ENCODE measurements at places on chromosomes 7 and 10.
A peak's percentile ranks its signal among the peaks of the same experiment; 100 is the strongest.

GRCh38 chr7:32104766-32105165 lies 34.6 kb upstream of the PDE1C start:
- no peak for DNase-seq

GRCh38 chr7:70693321-70693685 lies 438.6 kb upstream of the GALNT17 start:
- DNase-seq = no peak

DNA sequence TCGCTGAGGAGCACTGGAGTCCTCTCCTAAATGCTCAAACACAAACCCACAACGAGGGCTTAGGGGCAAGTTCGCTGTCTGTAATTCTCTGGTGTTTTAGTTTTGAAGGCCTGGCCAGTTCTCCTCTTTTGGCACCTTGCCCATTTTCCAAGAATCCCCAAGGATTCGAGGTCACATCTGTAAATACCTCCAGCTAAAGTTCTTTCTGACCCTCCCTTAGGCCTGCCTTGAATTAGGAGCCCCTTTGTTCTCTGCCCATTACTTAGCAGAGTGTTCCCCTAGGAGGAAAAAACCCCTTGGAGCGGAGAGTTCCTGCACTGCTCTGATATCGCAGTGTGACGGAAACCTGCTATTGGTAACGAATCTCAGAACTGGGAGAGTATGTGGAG lies 743 bp upstream of the PYROXD2 start:
- DNase-seq = no peak

GRCh38 chr7:107133396-107133795 lies 35.4 kb upstream of the HBP1 start:
- DNase-seq = no peak

DNA sequence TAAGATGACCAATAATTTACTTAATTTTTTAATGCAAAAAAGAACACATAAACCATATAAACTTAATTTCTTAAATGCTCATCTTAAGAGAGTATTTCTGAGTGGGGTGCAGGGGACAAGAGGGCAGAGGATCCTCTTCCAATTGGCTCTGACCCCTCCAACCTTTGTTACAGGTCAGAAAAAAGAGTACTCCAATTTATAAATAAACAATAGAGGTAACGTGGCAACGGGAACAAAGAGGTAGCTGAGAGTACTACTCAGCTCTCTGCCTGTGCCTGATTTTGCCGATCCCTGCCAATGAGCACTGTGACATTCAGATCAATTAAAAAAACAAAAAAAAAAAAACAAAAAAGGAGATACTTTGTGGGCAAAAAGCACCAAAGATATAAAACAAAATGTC lies 307.9 kb downstream of the PARD3 start:
- no peak for DNase-seq

DNA sequence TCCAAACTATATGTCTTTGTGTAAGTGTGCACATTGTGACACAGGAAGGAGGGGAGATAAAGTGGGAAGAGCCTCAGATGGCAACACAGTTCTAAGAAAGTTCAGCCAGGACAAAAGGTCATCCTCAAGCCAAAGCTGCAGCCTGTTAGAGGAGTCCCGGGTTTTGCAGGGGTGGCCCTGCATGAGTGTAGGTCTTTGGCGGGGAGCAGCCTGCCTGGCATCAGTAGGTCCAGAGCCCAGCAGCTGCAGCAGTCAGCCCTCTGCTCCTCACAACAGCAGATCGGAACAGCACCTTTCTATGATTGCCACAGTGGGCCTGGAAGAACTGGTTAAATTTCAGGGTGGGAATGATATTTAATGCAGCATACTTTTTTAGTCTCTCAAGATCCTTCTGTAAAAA lies 13.5 kb upstream of the VDAC2 start:
- no peak for DNase-seq

GRCh38 chr10:75648351-75648750 lies 216.9 kb downstream of the LRMDA start:
- DNase-seq = no peak

DNA sequence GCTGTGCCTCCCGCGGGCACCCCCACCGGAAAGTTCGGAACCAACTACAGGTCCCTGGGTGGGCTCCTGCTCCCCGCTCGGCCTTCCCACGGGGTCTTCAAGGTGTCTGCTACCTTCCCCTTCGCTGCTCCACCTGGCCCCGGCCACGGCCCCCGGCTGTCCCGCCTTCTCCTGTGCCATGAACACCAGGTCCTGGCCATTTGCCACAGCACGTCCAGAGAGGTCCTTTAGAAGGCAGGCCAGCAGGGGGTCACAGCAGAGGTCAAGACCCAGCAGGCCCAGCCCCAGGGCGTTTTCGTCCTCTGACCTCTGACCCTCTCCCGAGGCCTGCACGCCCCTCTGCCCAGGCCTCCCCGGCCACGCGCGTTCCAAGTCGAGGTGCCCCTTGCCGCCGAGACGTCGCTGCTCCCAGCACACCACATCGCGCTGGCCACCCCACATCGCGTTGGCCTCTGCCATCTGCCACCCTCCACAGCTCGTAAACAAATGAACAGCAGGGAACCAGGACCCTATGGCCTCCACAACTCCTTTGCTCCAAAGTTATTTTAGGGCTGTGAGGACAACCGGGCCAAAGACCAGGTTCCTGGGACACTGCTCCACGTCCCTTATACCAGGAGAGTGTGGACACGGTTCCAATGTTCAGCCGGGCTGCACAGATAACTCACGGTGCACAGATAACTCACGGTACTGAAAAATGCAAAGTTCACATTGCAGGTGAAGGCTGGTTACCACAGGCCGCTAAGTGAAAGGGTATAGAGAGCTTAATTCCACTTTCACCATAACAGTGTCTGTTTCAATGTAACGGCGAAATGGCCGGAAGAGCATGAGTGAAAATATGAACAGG lies 74.3 kb downstream of the CFAP46 start:
- no peak for DNase-seq

- DNase-seq = no peak
Measured at GRCh38 chr10:6062101-6062771, at the start of gene IL2RA. IL2RA (minus strand) TSS chr10:6062367; CDS start chr10:6062151, 216 bp downstream.

DNA sequence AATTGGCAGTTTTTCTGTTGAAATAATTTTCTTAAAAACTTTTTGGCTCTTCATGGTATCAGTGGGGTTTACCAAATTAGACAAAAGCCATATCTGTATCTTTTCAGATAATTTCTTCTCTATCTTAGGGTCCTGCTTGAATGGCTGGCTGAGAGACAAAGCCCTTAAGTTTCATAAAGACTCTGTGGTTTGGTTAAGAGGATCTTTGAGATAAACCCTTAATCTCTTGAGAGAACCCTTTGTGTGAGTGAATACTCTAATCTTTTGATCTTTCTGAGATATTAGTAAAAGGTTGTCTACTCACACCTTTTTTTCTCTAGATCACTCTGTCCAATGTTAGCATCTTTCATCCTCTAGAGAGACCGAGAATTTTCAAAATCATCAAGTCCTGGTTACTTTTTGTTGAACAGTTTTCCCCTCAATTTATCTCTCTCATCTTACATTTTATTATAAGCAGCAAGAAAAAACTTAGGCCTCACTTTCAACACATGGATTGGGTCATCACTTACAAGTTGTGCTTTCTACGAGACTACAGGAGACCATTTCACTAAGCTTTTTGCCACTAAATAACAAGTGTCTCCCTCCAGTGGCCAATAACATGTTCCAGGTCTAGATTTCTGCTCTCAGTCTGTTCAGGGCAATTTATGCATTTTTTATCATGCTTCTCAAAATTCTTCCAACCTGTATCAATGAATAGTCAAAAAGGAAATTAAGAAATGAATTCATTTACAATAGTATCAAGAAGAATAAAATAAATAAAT lies 28.4 kb downstream of the DNAJC9 start:
- DNase-seq = no peak

DNA sequence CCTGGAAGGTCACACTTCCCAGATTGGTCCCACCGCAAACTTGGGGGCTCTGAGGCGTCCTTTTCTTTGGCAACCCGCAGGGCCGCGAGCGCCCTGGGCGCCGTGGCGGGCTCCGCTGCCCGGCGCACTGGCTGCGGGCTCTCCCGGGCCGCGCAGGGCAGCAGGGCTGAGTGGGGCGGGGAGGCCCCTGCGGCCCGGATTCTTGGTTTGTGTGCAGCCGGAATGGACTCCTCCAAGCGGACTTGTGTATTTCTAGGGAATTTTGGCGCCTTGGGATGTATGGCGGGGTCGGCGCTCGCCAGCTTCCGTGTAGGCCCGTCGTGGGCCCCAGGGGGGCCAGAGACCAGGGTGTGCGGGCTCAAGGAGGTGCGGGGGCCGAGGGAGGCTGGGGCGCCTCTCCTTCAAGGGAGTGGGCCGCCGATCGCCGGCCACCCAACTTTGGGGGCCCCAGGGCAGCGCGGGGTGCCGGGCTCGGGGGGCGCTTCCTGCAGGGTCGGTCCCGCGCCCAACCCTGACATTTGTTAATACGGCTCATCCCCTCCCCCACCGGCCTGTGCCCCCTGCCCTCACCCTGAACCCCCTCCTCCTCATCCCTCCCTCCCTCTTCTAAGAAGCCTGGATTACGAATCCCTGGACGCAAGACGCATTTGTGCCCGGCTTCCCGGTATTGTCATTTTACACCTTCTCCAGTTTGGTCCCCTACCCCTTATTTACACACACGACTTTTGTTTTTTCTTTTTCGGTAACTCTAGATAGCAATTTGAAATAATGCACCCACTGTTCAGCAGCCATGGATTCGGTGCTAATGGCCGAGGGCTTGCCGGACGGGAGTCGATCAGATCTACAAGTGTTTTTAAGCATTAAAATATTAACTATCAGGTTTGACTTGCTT lies 2.5 kb downstream of the TCF7L2 start:
- peak; percentile 28 for DNase-seq

- DNase-seq = no peak
Measured at GRCh38 chr10:114482480-114483304, 78.4 kb upstream of the AFAP1L2 start.

DNA sequence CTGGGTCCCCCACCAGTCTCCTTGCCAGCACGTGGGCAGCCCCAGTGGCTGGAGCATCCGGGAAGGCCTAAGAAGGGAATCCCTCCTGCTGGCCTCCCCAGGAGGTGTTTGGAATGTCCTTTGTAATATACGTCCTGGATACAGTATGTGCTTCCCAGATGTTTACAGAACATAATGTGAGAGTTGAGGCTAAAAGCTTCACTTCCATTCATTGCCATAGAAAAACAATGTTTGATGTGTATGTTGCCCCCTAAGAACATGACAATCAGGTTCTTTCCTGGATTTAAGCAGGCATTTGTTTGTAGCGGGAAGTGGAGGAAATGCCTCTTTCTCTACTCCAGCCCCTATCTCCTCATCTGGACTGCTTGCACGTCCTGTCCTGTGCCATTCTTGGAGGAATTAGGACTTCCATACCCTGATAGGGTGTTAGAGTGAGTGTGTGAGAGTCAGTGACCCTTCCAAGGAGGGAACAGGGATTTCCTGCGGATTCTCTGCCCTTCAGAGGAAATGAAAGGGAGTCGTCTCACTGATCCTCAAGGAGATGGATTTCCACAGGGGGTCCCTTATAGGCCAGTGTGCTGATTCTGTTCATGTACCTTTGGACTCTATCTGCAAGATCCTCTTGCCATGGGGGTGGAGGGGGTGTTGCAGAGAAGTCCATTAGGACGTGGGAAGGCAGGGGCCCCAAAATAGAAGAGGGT lies 1.2 kb downstream of the IGFBP1 start:
- DNase-seq = no peak

DNA sequence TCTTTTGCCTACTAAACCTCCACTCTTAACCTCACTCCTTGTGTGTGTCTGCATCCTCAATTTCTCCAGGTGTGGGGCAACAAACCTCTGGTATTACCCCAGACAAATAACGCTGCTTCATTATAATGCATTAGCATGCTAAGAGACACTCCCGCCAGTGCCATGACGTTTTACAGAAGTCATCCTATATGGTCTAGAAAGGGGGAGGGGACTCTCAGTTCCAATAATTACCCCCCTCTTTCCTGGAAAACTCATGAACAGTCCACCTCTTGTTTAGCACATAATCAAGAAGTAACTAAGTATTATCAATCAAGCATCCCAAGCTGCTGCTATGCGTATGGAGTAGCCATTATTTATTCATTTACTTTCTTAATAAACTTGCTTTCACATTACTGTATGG lies 364.5 kb downstream of the TYW1 start:
- no peak for DNase-seq

- DNase-seq = no peak
Measured at GRCh38 chr10:101695404-101695890, 477 bp upstream of the FBXW4 start.

- DNase-seq = no peak
Measured at GRCh38 chr10:24695452-24695851, 28.2 kb downstream of the ARHGAP21 start.

GRCh38 chr7:12684733-12685132 lies 2.7 kb upstream of the ARL4A start:
- DNase-seq = no peak

- DNase-seq = no peak
Measured at GRCh38 chr7:24115661-24116060, 168.3 kb upstream of the NPY start.

DNA sequence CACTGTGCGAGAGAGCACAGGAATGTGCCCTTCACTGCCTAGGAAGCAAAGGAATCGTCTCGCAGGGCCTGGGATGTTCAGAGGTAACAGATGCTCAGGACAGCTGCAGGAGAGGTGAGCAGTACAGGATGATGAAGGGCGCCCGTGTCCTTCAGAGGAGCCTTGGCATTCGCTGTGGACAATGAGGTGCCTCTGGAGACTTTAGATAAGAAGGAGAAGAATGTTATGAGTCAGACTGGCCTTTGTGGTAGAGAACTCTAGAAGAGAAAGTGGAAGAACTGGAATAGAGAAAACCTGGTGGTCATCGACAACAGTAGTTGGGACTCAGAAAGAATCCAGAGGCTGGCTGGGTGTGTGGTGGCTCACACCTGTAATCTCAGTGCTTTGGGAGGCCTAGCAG lies 64.4 kb upstream of the LEP start:
- no peak for DNase-seq
